ENCODE measurements at places on chromosomes 2 and 18.
A peak's percentile ranks its signal among the peaks of the same experiment; 100 is the strongest.

DNA sequence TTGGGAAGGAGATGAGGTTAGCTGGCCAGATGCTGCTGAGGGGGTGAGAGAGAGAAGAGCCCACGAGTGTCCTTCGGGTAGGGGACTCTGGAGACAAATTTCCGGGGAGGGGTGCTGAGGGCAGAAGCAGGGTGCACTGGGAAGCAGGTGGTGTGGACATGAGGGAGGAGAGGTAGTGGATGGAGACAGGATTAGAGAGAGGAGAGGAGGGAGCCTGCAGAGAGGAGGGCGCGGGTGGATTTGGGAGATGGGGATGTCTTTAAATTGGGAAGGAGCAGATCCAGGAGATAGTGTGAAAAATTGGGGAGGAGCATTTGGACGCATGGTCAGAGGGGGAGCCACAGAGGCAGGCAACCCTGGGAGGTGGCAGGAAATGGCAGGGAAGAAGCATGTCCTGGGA, 154.7 kb downstream of the DYSF start:
- no peak for DNase-seq

- DNase-seq, result no peak
These were observed 28.1 kb downstream of the FN1 start for GRCh38 chr2:215407590-215408264.

GRCh38 chr2:219076253-219076652, 15.5 kb upstream of the IHH start:
- DNase-seq, result no peak

DNA sequence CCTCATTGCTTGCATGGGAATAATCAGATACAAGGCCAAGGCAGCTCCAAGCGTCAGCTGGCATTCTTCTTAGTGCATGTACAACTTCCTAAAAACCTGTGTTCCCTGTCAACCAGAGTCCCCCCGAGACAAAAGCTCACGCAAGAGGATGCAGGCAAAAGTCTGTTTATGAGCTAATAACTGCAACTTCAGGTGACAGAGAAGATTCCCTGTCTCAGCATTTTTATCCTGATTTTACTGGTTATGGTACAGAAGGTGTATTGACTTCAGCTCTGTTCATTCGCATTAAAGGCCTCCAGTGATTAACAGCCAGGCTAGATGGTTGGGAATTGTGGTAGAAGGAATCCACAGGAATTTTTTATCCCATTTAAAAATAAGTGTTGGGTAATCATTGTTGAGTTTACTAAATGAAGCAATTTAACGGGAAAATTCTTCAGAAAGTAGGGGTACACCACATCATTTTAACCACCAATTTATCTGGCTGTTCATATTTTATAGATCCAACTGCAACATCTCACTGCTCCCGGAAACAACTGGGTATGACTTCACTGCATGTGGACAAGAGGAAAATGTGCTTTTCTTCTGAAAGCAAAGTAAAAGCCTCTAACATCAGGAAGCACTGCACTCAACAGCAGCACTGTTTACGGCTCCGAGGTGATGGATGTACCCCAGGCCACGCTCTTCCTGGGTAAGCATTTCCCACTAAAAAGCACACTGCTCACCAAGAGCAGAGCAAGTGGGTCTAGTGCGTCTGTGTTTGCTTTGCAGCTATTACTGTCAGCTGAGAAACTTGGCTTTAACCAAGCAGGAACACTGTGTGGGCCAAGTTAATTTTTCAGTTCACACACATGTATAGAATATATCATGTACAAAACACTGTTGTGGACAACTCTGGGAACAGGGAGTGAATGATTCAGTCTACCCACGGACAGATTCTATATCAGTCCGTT, 31.9 kb downstream of the CCBE1 start:
- no peak for DNase-seq

DNA sequence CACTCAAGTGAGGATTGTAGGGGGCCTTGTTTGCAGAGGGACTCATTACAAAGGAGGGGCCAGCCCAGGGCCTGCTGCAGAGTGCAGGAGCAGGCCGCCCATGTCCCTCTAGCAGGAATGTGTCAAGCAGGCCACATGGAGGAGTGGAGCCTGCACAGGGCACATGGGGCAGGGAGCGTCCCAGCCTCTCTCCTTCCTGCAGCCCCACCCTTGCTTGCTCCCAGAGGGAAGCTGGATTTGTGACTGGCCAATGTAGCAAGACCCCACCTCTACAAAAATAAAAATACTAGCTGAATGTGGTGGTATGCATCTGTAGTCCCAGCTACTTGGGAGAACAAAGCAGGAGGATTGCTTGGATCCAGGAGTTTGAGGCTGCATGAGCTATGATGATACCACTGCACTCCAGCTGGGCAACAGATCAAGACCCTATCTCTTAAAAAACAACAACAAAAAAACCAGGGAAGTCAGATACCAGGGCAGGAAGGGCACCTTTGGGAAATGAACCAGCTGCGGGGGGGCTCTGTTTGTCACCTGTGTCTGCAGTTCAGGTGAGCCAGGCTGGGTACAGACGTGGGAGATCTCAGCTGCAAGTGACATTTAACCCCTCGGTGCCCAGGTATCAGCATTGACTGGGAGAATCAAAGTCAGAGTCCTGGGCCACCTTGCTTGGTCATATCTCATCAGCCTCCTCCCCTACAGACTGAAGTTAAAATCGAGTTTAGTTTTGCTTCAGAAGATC, 27.7 kb downstream of the IMPA2 start:
- no peak for DNase-seq

DNA sequence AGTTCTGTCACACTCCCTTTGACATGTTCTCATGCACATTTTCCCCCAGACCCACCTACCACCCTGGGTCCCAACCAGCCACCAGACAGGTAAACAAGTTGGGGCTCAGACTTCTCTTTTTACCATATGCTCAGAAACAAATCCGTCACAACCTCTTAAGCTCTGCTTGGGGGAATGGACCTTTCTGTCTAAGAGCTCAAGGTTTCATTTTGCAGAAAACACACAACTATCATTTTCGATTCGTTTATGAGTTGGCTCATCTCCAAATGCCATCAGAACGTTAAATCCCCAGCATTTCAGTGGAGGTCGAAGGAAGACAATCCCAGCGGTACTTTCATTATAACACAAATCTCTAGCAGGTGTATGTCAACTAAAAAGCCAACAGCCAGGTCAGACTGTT, 30.6 kb upstream of the NCK2 start:
- no peak for DNase-seq

- no peak for DNase-seq
These were observed 28.4 kb downstream of the ACTR2 start for GRCh38 chr2:65256054-65256453.

GRCh38 chr18:38963943-38964660, 1398.5 kb upstream of the CELF4 start:
- DNase-seq, result no peak

GRCh38 chr18:63002305-63002704, 287.0 kb downstream of the PHLPP1 start:
- no peak for DNase-seq

DNA sequence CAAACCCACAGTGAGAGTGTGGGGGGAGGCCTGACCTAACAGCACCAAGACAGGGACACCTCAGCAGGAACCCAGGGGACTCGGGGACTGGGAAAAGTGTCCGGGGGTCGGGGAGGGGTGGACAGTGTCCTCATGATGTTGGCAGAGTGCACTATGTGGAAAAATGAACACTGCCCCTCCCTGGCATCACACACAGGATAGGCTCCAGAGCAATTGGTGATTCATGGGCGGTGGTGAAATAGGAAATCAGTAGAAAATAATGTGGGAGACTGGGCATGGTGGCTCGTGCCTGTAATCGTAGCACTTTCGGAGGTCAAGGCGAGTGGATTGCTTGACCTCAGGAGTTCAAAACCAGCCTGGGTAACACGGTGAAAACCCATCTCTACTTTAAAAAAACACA, 3.6 kb upstream of the ANO7 start:
- no peak for DNase-seq

- DNase-seq, result no peak
These were observed 46.8 kb downstream of the RHBDD1 start for GRCh38 chr2:226882606-226883005.

DNA sequence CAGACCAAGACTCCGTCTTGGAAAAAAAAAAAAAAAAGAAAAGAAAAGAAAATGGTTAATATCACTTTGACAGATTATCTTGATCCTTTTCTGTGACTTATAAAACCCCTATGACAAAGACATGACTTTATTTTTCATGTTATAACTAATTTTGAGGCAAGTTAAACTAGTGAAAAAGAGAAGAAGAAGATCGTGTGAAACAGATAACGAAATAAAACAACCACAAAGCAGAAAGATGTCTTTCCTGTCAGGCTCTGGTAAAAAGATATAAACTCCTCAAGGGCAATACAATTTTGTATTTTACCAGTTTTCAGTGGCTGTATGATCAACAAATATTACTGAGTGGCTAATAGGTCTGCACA, 13.4 kb upstream of the RBMS1 start:
- DNase-seq, result no peak

GRCh38 chr2:43311276-43311675, 84.9 kb upstream of the ZFP36L2 start:
- DNase-seq, result no peak

DNA sequence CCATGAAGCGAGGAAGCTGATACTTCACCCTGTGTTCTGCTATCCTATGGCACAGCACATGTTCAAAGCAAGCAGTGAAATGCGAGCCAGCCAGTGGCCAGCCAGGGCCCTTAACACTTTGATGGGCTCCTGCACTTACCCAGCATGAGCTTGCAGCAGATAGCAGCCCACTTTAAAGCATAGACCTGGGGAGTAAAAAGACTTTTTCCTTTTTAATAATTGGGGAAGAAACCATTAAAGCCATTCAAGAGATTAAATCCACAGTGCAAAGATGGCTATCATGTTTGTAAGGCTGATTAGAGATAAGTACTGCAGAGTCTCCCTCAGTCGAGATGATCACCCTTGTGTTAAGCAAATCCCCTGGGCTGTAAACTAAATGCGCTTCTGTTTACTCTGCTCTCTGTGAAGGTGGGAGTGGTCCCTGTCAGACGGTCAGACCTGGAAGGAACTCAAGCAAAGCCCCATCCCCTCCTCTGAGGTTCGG, 15.7 kb downstream of the CCBE1 start:
- no peak for DNase-seq

GRCh38 chr2:62540408-62541168, 34.6 kb upstream of the TMEM17 start:
- peak; percentile 32 for DNase-seq

GRCh38 chr2:55361465-55362189, 58.0 kb downstream of the CCDC88A start:
- DNase-seq, result no peak

GRCh38 chr2:38743672-38744398, 7.3 kb downstream of the SRSF7 start:
- no peak for DNase-seq

- DNase-seq, result no peak
These were observed 464.5 kb upstream of the MYT1L start for GRCh38 chr2:2795438-2796091.

GRCh38 chr18:21112543-21113105, 1.0 kb upstream of the ROCK1 start:
- no peak for DNase-seq

- no peak for DNase-seq
These were observed 90.5 kb downstream of the HNRNPLL start for GRCh38 chr2:38512211-38512610.

DNA sequence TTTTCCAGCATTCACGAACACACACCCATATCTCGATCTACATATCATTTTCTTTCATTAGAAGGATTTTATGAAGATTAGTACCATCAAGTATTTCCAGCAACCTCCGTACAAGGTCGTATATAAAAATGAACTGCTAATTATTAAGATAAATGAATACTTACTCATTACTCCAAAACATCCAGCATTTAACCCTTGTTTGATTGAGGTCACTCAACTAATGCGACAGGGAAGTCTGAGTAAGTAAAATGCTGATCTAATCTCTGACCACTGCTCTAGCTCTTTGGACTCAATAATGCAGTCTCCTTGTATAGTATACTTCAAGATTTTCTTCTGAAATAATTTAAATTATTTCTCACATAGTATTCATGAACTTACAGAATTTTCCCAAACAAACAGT, 2.0 kb downstream of the ABHD3 start:
- DNase-seq, result no peak

DNA sequence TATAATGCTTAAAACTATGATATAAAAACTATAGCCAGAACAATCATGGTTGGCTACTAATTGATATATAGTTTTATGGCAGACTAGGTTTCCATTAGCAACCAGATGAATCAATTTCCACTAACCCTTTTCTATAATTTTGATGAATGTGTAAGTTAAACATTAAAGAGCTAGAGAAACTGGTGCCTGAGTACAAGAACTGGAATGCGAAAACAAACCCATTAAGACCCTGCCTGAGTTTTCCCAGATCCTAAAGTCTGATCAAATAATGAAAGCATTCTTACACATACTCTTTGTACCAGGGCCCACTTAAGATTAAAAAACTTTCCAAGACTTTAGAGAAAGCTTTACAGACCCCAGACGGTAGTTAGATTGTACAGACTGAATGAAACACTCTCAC, 21.3 kb downstream of the MRPL19 start:
- DNase-seq, result peak; percentile 17

GRCh38 chr2:18934886-18935285, 345.5 kb upstream of the NT5C1B start:
- no peak for DNase-seq

All from RCC 7860 (cell line).